Hypothalamus (tissue), 51 donors: ENCODE measurements at places on chromosomes 3 and 15.

DNA sequence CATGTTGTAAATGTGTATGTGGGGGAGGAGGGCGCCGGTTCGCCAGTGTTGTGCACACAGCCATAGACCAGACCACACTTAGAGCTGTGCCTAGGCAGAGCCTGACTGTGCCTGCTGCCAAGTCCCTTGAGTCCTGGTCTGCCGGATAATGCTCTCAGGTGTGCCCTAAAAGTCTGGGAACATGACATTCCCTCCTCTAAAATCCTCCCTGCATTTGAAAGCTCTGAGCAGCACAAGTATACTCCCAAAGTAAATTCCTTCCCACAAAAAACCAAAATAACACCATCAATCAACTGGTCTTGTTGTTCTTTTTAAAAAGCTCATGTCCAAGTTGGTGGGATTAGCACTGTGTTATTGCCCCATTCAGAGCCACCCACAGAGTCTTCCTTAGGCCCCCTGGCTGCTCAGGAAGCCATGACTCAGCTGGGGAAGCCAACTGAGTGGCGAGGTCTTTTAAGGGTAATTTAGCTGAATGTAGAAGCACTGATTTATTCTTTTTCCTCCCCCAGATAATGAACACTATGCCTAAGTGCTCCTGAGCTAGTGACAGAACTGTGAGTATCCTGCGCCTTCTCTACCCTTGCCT is 147.8 kb upstream of the MCTP2 start:
- DNase-seq: no peak

- DNase-seq: no peak
Measured at GRCh38 chr3:101249522-101249921, 70.9 kb downstream of the IMPG2 start.

DNA sequence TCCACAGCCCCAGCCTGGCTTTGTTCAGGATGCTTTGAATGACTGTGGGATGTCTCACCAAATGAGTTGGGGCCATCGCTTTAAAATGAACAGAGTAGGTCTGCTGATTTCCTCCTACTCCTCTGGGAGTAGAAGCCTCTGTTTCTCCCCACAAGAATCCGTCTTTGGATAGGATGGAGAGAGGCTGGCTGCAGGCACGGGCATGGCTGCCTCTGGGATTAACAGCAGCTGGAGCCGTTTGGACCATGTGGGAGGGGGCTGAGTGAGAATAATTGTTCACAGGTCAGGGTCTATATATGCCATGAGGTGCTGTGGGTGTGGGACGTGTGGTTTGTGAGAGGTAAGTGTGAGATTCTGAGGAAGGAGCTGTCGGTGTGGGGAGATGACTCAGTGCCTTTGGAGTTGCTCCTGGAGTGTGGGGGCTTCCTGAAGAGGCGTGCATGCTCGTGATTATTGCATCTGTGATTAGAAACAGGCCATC is 48.0 kb upstream of the APEH start:
- no peak for DNase-seq

DNA sequence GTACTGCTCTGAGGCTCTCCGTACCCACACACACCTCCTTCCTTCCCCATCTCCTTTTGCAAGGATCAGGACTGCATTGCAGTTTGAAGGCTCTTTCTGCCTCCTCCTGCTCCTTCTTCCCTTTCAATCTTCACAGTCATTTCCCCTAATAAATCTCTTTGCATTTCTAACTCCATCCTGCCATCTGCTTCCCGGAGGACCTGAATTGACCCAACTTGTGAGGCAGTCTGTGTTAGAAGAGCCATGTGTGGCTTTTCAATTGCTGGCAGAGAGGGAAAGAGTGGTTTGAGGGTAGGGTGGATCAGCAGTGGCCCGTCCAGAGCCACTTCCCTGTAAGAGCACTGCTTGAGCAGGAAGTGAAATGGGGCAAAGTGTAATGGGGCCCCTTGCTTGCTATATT is 35.8 kb downstream of the ANAPC13 start:
- DNase-seq: no peak

- DNase-seq: no peak
Measured at GRCh38 chr15:95522533-95522932, 808.0 kb upstream of the NR2F2 start.

- DNase-seq: no peak
Measured at GRCh38 chr3:55491296-55491816, 4.2 kb upstream of the WNT5A start.

GRCh38 chr3:127865941-127866340 is 43.6 kb upstream of the MGLL start:
- DNase-seq: no peak
